ENCODE measurements at places on chromosomes 1 and 21. TPM values are rescaled to one million over a fixed set of nuclear protein-coding genes. Genes with fewer than 3 reads are reported as not detected.

GRCh38 chr1:205537386-205538018, 33.0 kb downstream of the CDK18 start:
- no peak overlapping the region for H3K4me3 ChIP-seq
- no peak for DNase-seq
- no peak overlapping the region for H3K27ac ChIP-seq
- no peaks in the 10 kb centered on the region for H3K4me1 ChIP-seq
- no peaks in the 10 kb centered on the region for H3K27me3 ChIP-seq

DNA sequence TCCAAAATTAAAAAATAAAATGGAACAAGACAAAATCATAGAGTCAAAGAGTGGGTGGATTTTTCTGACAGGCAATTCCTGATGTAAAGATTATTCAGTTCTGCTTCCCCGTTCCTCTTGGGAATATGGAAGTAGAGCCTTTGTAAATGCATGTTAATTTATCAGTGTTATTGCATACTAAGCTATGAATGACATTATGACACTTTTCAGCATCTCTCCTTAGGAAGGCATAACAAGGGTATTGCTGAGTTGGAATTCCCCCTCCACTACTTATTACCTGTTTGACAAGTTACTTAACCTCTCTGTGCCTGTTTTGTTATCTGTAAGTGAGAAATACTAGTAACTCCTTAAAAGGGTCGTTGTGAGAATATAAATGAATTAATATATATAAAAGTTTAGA, 640.4 kb downstream of the LMO4 start:
- H3K36me3 ChIP-seq = no peaks in the 10 kb centered on the region
- no peak overlapping the region for H3K27ac ChIP-seq
- DNase-seq = no peak
- H3K27me3 ChIP-seq = no peaks in the 10 kb centered on the region

DNA sequence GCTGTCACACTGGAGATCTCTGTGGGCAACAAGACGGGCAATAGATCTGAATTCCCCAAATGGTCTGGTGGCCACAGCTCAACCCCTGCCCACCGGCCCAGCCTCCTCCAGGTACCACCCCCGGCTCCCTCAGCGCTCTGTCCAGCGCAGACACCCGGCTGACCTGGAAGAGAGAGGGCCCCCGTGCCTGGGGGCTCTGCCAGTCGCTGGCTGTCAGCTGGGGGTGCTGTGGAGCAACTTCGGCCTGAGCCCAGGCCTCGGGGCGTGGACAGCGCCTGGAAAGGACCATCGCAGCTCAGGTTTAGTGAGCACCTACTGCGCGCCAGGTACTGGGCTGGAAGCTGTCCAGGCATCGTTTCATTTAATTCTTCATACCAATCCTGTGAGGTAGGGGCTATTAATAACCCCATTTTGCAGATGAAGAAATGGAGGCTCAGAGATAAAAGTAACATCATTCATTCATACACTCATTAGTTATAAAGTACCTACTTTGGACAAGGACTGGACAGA, 51.0 kb downstream of the AHDC1 start:
- no peaks in the 10 kb centered on the region for H3K27me3 ChIP-seq
- DNase-seq = no peak
- H3K4me3 ChIP-seq = no peak overlapping the region
- peak overlapping the region; percentile 98 for H3K27ac ChIP-seq
- H3K4me1 ChIP-seq = peaks cover 43% of the 10 kb centered on the region

- no peak overlapping the region for H3K4me3 ChIP-seq
- no peaks in the 10 kb centered on the region for H3K27me3 ChIP-seq
- H3K4me1 ChIP-seq = peaks cover 8% of the 10 kb centered on the region
- no peak overlapping the region for H3K27ac ChIP-seq
These were observed 159.6 kb upstream of the COL6A1 start for GRCh38 chr21:45821998-45822397.

- peaks cover 12% of the 10 kb centered on the region for H3K27me3 ChIP-seq
- H3K27ac ChIP-seq = no peak overlapping the region
- H3K4me3 ChIP-seq = no peak overlapping the region
These were observed 8.4 kb downstream of the MYBPH start for GRCh38 chr1:203167026-203167912.

DNA sequence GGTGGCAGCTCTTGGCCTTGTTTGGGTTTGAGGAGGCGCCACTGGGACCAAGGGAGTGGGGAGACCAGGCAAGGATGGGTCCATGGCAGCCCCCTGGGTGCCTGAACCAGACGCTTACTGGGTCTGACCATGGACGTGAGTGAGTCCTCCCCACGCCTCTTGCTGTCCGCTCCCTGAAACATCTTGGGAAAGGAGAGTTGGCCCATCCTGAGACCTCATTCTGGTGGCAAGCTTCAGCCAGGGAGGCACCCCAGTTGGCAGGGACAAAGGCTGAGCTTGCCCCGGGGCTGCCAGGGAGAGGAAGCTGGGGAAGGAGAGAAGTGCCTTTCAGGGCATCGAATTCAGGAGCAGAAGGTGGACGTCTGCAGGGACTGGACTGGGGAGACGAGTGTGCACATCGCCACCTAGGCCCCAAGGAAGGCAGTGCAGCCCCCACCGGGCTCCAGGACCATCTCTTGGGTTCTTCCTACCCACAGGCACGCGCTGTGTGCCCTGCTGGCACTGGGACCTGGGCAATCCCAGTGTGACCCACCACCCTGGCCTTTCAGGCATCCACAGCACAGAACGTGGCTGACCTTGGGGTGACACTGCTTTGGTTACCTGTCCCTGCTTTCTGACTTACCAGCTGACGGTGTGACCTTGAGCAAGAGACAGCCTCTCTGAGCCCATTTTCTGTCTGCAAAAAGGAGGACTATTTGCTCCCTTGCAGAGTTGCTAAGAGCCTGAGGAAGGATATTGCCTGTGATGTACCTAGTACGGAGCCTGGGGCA, 132.9 kb upstream of the WNT4 start:
- no peak for DNase-seq
- no peaks in the 10 kb centered on the region for H3K4me1 ChIP-seq
- no peaks in the 10 kb centered on the region for H3K36me3 ChIP-seq
- no peak overlapping the region for H3K27ac ChIP-seq
- H3K4me3 ChIP-seq = no peak overlapping the region

DNA sequence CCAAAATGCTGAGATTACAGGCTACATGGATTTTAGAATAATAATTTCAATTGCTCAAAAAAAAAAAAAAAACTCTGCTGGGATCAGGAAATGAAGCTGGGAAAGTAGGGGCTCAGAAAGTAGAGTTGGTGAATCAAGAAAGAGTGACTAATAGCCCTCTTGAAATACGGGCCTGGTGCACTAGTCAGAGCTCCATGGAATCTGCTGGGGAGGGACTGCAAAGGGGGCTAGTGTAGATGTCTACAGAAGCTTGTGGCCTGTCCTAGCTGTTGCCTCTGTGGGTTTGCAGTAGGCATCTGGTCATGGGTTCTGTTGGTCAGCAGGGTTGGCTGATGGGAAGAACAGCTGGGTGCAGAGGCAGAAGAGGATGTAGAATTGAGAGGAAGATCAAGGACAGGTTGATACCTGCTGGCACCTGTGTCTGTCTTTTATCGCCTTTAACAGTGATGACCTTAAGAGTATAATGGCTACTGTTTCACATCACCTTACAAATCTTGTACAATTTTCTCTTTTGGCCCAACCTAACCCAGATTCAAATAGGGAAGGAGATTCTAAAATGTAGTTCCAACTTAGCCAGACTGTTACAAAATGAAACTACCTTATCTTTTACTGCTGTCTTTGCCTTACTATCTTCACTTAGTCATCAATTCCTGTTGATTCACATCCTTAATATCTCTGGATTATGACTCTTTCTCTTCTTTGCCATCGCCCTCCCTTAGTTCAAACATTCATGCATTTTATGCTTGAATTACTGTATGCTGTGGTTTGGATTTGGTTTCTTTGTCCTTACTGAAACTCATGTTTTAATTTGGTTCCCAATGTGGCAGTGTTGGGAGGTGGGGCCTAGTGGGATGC, 126.2 kb downstream of the GIPC2 start:
- H3K4me1 ChIP-seq = no peaks in the 10 kb centered on the region
- H3K27me3 ChIP-seq = no peaks in the 10 kb centered on the region
- H3K36me3 ChIP-seq = no peaks in the 10 kb centered on the region
- H3K27ac ChIP-seq = no peak overlapping the region
- no peak overlapping the region for H3K4me3 ChIP-seq
- DNase-seq = no peak

Gene TBX19
- total RNA-seq = 0.99 TPM

Gene MCL1
- 291 TPM for total RNA-seq

Data from esophagus muscularis mucosa (tissue), 4 donors.